ENCODE measurements at places on chromosomes 12 and 14.

DNA sequence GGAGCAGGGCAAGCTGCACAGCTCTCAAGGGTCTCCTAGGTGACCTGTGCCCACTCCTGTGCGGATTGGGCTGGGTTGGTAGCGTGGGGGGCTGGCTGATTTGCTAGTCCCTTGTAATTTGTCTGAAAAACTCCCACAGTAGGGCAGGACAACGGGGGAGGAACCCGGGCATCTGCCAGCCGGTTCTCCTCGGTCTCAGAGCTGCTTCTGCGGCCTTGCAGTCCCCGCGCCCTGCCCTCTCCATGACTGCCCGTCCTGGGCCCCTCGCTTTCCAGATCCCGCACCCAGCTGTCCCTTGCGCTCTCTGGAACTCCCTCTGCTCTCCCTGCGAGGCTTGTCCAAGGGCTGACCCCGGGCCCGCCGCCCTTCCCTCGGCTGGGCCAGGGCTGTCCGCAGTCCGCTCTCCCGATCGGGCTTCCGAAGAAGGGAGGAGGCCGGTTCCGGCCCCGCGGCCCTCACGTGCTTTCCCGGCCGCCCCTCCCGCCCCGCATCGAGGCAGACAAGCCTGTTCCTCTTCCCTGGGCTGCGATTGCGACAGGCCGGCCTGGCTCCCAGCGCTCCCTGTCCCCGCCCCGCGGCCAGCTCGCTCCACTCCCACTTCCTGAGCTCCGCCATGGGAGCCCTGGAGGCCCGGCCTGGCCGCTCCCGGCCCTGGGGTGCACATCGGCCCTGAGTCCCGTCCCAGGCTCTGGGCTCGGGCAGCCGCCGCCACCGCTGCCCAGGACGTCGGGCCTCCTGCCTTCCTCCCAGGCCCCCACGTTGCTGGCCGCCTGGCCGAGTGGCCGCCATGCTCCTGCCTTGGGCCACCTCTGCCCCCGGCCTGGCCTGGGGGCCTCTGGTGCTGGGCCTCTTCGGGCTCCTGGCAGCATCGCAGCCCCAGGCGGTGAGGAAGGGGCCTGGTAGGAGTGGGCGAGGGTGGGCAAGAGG lies at the start of gene LTBR:
Gene LTBR (plus strand): TSS at position 591 of the 927 bp plus-strand sequence. CDS start 197 bp downstream, at position 788.
- peak; percentile 89 for DNase-seq

- no peak for DNase-seq
These were observed 48.4 kb upstream of the SYT10 start for GRCh38 chr12:33488036-33488435.

- DNase-seq, result peak; percentile 93
These were observed 49.6 kb upstream of the RASSF3 start for GRCh38 chr12:64560396-64561301.

GRCh38 chr12:108169708-108170107 lies 40.6 kb downstream of the WSCD2 start:
- no peak for DNase-seq

- no peak for DNase-seq
These were observed 33.7 kb downstream of the FLVCR2 start for GRCh38 chr14:75612157-75612556.

- DNase-seq, result peak; percentile 87
These were observed 174.2 kb downstream of the SSPN start for GRCh38 chr12:26369588-26369987.

DNA sequence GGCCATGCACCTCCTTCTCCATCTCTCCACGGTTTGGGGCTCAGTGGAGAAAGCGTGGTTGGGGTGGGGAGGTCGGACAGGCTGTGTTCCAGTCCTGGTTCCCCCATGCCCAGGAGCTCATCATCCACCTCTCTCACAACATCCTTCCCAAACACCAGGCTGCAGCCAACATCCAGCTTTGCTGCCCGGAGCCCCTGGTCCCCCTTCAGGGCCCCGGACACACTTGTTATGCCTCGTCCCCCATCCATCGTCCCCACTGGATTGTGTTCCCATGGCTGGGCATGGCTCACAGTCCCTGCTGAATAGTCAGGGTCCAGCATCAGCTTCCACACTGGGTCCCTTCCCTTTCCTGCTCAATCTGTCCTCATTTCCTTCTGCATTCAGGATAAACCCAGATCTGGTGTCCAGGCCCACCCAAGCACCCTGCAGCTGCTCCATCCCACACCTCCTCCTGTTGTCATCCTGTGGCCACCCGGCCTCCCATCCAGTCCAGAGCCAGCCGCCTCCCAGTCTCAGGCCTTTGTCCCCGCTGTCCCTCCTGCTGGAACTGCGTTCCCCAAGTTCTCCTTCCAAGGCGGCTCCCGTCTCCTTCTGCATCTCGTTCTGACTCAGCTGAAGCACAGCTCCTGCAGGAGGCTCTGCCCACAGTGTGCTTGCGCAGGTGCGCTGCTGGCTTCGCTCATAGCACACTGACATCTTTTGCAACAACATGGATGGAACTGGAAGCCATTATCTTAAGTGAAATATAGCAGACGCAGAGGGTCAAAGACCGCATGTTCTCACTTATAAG lies 211.4 kb upstream of the RTL1 start:
- no peak for DNase-seq

- DNase-seq, result no peak
These were observed 18.5 kb downstream of the BDKRB1 start for GRCh38 chr14:96274543-96274942.

DNA sequence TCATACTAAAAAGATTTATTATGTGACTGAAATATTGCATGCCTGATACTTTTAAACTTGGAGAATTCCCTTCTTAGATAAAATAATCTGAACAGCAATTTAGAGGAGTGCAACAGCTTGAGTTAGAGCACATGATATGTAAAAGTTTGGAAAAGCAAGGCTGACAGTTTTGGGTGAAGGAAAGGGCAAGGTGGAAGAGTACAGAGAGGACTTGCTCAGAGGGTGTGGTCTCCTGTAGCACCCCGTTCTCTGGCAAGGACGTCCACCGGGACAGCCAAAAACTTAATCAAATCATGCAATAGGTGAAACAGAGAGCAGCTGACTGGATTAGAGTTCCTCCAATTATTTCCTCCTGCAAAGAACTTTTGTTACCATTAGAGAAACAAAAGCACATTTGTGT lies 65.2 kb upstream of the PDZRN4 start:
- no peak for DNase-seq

DNA sequence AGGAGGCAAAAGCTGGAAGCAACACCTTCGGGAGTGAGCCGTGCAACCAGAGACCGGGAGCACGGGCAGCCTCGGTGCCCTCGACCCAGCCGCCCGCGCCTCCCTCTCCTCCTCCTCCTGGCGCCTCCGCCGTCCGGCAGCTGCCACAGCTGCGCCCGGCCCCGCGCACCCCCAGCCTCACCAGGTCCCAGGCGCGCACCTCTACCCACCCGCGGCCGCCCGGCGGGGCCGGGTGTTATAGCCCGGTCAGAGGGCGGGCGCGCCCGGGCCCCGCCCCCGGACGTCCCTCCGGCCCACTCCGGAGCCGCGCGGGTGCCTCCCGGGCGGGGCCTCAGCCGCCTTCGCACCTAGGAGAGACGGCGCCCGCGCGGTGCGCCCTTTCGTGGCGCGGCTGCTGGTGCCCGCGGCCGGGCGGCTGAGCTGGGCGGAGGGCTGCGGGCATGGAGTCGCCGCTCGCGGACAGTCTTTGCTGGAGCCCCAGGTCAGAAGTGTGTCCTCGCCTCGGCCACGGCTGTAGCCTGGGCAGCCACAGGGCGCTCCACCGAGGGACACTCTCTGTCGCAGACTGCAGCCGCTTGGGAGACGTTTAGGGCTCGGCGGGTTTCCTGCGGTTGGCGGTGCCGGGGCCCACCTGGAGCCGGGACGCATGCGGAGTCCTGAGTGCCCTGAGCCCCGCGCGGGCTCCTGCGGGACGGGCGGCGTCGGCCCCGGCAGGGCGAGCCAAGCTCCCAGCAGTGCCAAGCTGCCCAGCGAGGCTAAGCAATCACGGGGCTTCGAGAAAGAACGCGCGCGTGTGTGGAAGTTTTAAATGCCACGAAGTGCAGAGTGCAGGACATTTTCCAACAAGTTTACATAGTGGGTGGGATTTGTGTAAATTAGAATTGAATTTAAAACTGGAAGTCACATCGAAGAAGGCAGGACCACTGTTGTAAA lies at the start of gene CPM:
Gene CPM (minus strand): TSS at position 211 of the 933 bp plus-strand sequence. CDS start 334 bp downstream, outside the sequence.
- no peak for DNase-seq

- DNase-seq, result peak; percentile 58
These were observed 189.7 kb downstream of the EPS8 start for GRCh38 chr12:15599266-15600037.

- no peak for DNase-seq
These were observed 42.3 kb downstream of the BCL11B start for GRCh38 chr14:99229654-99230207.

- DNase-seq, result no peak
These were observed 147.5 kb upstream of the LHX5 start for GRCh38 chr12:113619202-113619601.

GRCh38 chr12:46442239-46442638 lies 69.7 kb upstream of the SLC38A2 start:
- peak; percentile 79 for DNase-seq

DNA sequence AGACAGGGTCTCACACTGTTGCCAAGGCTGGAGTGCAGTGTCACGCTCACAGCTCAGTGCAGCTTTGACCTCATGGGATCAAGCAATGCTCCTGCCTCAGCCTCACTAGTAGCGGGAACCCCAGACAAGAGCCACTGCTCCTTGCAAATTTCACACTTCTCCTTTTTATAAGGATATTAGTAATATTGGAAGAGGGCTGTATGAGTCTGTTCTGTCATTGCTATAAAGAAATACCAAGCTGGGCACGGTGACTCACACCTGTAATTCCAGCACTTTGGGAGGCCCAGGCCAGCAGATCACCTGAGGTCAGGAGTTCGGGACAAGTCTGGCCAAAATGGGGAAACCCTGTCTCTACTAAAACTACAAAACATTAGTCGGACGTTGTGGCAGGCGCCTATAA lies 12.9 kb upstream of the ORAI1 start:
- no peak for DNase-seq

- no peak for DNase-seq
These were observed 43.4 kb downstream of the SH2B3 start for GRCh38 chr12:111448846-111449790.

- no peak for DNase-seq
These were observed 82.8 kb upstream of the RASSF8 start for GRCh38 chr12:25875661-25876060.

DNA sequence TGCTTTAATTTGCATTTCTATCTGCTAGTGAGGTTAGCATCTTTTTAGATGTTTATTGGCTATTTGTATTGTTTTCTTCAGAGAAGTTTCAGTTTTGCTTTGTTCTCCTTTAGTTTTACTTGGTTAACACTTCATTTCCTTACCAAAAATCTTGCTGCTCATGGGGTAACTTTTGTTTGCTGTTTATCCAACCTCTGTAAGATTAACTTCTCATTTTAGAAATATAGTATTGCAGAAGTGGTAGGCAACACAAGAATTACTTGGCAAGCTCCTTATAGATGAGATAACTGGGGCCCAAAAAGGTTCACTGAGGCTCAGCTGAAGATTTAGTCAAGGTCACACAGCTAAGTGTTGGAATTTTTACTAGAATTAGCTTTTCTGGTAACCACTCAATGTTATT lies 40.5 kb downstream of the ALKBH1 start:
- no peak for DNase-seq

GRCh38 chr12:1847411-1847810 lies 27.0 kb downstream of the LRTM2 start:
- DNase-seq, result no peak

DNA sequence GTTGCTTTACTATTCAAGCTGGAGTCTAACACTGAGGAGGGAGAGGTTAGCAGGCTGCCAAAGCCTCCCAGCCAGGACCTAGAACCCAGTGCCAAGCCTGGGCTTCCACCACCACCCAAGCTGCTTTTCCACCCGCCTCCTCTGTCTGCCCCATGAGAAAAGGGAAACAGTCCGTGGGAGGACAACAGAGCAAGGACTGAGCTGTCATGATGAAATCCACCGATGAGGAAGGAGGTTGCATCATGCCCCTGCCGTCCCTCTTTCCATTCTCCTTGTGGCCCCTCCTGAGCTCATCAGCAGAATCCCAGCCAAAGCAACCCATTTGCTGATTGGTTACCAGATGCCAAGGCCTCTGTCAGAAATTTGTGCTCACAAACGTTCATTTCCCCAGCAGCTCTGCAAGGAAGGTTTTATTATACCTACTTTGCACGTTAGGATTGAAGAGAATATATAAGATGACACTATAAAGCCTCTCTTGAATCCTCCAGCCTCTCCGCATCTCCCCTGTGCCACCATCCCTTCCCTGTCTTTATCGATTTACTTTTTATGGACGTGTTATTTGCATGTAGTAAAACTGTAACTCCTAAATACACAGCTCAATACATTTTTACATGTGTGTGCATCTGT lies 6.3 kb upstream of the SERPINA1 start:
- no peak for DNase-seq

DNA sequence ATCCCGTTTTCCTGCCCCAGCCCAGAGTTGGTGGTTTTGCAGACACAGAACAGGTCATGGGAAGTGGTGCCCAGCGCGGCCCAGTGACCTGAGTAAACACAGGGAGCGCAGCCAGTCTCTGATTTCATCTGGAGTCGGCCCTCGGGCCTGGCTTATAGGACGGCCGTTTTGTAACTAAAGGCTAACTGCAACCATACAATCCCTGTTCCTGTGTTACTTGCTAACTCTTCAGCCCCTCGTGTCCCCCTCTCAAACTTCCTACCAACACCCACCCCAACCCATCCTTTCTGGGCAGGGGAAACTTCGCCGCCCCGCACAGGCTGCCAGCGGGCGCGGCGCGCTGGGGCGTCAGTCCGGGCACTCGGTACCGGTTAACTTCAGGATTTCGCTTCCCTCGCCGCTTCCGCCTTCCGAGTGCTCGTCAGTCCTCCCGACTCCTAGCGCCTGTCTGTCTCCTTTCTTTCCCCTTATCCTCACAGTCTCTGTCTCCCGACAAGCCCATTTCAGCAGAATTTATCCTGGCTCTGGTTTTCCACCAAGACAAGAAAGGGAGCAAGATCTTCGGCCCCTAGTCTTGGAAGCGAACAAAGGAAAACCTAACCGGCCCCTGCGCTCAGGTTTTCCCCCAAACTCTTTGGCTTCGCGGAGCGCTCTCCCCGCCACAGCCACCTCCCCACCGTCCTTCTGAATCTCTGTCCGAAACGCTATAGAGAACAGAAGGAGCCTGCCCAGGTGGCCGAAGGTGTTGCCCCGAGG lies 2.0 kb downstream of the SIX1 start:
- no peak for DNase-seq

DNA sequence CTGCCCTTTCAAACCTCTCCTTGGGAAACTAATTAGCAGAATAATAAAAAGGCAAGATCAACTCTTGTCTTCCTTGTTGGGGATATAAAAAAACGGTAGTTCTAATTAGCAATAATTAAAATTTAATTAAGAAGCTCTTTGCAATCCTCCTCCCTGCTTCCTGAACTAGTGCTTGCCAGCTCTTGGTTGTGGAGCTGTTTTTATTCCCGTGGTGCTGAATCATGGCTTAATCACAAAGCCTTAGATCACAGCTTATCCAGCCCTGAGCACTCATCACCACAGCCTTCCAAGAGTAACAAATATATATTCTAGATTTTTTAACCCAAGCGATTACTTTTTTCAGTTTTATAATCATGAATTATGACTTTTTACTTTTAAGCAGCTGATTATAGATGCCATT lies 63.2 kb upstream of the INSM2 start:
- DNase-seq, result peak; percentile 15

DNA sequence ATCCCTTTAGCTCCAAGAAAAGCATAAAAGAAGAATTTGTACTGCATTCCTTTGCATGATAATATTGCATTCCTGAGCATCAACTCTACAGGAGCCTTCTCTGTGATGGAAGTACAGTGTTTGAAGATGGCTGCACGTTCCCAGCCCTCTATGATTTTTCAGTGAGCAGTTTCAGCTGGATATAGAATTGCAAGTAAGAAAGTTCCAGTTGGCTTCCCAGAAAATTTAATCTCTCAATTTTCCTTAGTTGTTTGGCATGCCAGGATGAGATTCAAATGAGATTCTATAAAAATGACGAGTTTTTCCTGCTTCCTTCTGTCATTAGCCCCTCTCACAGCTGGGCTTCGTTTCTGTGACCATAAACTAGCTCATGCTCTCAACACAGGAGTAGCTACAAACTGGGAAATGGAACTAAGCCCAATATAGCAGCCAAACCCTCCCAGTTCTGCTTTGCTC lies 109.9 kb downstream of the TTC8 start:
- no peak for DNase-seq

All from HT1080 (cell line).